ENCODE measurements at places on chromosomes 5 and 9.

DNA sequence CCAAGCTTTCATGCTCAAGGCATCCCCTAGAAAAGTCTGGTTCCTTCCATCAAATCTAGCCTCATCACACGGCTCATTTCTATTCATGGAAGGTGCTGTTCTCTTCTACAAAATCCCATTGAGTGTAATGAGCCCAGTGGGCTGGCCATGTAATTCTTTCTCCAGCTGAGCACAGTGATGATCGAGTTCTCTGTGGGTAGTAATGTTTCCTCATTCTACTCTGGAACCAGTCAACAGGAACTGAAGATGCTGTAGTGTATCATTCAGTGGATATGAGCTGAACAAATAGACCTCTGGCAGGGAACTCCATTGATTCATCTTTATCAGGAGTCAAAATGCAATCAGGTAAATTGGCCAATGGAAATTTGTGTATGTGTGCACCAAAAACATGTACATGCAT is 149.2 kb downstream of the LRRC70 start:
- DNase-seq, result no peak

- no peak for DNase-seq
These were observed 37.2 kb upstream of the TTC39B start for GRCh38 chr9:15344191-15344590.

- DNase-seq, result no peak
These were observed 111.8 kb upstream of the ASTN2 start for GRCh38 chr9:117526674-117527073.

DNA sequence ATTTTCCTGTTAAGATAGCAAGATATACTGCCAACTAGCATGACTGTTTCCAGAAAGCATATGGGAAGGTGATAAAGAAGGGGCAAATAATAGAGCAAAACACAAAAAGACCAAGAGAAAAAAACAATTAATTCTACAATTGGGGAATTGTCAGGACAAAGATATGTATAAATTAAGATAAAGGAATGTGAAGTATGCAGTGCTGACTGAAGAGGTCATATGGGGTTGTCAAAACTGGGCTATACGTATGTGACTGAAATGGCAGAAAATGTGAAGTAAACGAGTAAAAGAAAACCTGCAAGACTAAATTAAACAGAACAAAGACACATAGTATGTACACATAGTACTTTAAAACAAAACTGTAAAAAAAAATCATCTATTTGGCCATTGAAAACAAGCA is 222.3 kb downstream of the ARL15 start:
- DNase-seq, result no peak

DNA sequence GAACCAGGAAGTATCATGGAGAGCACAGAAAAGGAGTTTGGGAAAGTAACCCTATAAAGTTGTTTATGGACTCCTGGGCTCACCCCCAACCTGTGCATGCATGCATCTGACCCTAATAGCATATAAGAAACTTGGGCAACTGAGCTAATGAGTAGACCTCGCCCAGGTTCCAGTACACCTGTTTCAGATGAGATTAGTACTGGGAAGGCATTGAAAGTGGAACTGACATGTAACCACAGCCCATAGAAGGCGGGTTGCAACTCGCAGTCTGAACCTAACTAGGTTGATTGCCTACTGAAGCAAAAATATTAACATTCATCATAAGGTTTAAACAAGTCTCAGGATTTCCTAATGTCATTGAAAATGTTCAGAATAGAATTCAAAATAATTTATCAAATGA is 87.0 kb downstream of the WNK2 start:
- DNase-seq, result no peak

DNA sequence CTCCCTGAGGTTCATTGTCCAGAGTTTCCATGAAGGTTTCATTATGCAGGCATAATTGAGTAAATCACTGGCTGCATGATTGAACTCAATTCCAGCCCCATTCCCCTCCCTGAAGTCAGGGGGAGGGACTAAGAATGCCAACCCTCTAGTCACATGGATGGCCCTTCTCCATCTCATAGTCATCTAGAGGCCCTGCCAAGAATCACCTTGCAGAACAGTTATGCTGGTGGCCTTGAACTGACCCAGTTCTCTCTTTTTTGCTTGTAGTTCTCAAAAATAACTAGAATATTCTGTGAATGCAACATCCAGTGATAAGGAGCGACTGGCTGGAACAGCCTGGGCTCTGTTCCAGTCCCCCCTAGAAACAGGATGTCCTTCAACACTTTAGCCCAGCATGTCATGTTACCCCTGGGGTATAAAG is 31.7 kb downstream of the SLC35A4 start:
- DNase-seq, result no peak

- no peak for DNase-seq
These were observed 139.3 kb upstream of the SLIT3 start for GRCh38 chr5:169440107-169440705.

DNA sequence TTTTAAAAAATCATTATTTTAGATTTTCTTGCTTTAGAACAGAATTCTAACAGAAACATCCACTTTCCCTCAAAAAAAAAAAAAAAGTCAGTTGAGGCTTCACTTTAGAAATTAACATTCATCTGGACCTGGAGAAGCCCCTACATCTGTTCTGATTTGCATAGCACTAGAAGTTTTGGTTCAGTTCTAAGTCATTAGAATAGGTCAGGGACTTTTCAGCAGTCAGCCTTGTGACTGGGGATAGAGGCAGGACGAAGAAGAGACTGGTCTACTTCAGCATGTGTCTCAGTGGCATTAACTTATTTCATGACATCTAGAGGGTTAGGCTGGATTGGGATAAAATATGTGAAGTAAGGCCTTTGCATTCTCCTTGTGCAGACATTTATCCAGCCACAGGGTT is 215.8 kb upstream of the DAB2 start:
- no peak for DNase-seq

DNA sequence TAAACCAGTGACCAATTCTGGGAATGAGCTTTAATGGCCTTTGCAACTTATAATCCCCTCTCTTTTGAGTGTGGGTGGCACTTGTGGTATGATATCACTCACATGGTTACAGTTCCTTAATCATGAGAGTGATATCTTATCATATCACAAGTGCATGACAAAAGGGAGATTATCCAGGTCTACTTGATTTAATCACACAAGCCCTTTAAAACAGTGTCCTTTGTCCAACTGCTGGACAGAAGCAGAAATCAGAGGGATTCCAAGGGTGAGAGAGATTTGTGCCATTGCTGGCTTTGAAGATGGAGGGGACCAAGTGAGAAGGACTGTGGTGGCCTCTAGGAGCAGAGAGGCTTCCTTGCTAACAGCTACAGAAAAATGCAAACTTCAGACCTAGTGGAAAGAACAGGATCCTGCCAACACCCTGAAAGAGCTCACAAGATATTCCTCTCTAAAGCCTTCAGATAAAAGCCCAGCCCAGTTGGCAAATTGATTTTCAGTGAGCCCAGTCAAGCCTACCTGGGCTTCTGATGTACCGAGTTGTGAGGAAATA is 279.0 kb upstream of the TLE4 start:
- no peak for DNase-seq

GRCh38 chr9:107118863-107119624 is 164.0 kb upstream of the RAD23B start:
- DNase-seq, result no peak

DNA sequence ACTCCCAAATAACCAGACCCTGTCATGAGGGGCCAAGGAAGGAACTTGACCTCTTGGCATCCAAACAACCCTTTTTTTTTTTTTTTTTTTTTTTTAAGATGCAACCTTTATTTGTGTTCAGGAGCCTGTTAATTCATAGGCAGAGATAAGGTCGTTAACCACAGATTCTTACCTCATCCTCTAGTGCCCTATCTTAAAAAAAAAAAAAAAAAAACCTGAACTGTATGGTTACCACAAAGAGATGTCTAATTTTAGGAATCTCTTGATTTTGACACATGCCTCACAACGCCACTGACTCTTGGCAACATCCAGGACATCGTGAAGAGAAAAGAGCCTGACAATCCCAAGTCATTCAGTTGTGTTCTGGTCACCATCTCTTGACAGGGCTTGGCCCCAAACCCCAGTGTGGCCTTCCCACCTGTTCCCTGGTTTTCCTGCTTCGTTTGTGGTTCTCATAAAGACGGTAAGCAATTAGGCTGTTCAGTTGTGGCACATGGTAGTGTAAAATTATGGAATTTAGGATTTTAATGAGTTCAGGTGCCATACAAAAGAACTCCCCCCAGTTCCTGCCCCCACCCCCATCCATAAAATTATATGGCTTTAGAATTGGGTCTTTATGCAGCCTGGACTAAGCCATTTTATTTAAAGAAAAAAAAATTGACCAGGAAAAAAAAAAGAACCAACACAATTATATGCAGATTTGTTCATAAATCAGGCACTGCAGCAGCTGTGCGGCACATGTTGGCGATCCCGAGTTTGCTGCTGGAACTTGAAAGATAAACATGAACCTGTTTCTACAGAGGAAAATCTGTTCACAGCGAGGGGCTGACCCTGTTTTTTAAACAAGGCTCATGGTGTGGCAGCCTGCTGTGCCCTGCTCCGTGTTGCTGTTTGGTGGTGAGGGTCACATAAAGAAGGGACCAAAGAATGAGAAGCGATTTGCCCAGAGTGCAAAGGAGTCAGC is 267.8 kb upstream of the CLINT1 start:
- DNase-seq, result no peak

- DNase-seq, result no peak
These were observed 39.3 kb downstream of the B4GALT1 start for GRCh38 chr9:33127881-33128280.

GRCh38 chr5:5348135-5348534 is 74.3 kb upstream of the ICE1 start:
- DNase-seq, result no peak

- DNase-seq, result no peak
These were observed 39.5 kb downstream of the RASGEF1C start for GRCh38 chr5:180169248-180170105.

DNA sequence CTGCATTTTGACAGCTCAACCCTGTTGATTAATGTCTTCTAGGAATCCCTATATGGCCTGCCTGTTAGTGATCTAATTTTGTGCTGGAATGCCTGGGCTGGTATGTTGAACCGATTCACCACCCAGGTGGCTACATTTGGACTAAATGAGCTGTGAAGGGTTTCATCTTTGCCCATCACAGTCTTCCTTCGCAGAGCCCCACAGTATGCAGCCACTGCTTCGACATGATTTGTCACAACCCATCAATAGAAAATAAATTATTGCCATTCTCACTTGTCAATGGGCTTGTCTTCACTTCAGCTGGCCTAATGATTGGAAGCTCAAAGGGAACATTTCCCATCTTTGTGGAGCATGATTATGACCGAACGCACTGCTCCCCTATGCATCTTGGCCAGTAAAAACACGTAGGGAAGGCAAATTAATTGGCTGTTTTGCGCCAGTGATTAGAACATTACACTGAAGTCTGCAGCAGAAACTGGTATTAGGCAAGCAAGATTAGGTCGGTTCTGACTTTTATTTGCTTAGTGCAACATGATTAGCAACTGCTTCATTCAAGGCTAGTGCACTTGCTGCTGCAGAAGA is 408.5 kb downstream of the KIAA0825 start:
- no peak for DNase-seq

GRCh38 chr5:32760091-32760509 is 49.0 kb downstream of the NPR3 start:
- DNase-seq, result no peak

DNA sequence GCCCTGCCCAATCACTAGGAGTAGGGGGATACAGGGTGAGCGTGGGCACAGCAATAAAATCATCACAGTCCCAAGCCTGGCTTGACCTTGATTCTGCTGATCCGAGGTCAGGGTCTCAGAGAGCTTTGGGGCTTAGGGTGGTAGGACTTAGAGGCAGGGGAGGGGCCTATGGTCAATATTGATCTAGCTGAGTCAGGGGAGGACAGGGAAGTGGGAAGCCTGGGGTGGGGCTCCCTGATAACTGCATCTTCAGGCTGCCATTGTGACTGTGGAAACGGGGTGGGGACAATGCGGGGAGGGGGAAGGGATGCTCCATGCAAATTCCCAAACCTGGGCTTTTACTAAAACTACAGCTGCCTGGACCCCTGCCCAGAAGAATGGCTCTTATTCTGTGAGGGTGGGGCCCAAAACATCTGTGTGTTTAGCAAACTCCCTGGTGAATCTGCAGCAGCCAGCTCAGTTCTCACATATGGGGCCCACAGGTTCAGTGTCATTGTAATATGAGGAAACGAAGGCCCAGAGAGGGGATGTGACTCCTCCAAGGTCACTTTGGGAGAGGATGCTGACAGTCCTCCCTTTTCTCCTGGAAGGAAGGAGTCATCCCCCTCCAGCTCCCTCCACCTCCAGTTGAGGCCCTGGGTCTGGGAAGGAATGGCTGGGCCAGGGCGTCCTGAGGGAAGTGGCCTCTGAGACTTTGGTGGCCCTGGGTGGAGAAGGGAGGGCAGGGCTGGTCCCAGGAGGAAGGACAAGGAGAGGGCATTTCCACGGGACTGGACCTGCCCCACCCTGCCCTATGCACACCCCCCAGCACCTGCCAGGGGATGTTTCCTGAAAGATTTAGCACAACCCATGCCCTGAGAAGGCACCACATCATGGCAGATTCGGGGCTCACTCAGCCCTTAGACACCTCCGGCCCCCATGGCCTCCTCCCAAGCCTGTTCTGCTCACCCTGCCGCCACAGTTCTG is 26.4 kb downstream of the SLC6A7 start:
- DNase-seq, result no peak

- no peak for DNase-seq
These were observed 59.7 kb upstream of the TMED7 start for GRCh38 chr5:115685490-115685889.

DNA sequence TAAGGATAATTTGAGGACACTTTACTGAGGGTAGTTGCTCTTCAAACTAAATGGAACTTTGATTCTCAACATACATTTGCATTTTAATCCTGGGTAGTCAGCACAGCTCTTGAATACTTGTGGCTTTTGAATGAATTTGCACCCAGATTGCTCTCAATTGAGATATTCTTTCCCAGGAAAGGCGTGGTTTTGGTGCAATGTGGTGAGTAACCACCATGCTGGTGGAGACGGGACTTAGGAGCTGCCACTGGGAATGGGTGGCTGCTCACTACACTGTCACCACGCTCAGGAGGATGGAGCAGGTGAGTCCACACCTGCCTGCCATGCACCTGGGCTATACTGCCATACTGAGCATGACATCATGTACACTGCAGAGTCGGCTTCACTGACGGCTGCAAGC is 99.2 kb downstream of the IRX1 start:
- no peak for DNase-seq

GRCh38 chr9:3517377-3518048 is 8.3 kb downstream of the RFX3 start:
- no peak for DNase-seq
